ENCODE measurements at places on chromosomes 7 and 10. TPM values are rescaled to one million over a fixed set of nuclear protein-coding genes. Genes with fewer than 3 reads are reported as not detected.
A peak's percentile ranks its signal among the peaks of the same experiment; 100 is the strongest.

EEPD1 gene
- 19.8 TPM for total RNA-seq

GRCh38 chr7:111308691-111309090 is 217.8 kb downstream of the LRRN3 start:
- H3K27me3 ChIP-seq, result no peaks in the 10 kb centered on the region
- no peaks in the 10 kb centered on the region for H3K4me1 ChIP-seq
- H3K36me3 ChIP-seq, result no peaks in the 10 kb centered on the region
- H3K4me3 ChIP-seq, result no peak overlapping the region

FOXP2 gene
- total RNA-seq, result 29.8 TPM

DNA sequence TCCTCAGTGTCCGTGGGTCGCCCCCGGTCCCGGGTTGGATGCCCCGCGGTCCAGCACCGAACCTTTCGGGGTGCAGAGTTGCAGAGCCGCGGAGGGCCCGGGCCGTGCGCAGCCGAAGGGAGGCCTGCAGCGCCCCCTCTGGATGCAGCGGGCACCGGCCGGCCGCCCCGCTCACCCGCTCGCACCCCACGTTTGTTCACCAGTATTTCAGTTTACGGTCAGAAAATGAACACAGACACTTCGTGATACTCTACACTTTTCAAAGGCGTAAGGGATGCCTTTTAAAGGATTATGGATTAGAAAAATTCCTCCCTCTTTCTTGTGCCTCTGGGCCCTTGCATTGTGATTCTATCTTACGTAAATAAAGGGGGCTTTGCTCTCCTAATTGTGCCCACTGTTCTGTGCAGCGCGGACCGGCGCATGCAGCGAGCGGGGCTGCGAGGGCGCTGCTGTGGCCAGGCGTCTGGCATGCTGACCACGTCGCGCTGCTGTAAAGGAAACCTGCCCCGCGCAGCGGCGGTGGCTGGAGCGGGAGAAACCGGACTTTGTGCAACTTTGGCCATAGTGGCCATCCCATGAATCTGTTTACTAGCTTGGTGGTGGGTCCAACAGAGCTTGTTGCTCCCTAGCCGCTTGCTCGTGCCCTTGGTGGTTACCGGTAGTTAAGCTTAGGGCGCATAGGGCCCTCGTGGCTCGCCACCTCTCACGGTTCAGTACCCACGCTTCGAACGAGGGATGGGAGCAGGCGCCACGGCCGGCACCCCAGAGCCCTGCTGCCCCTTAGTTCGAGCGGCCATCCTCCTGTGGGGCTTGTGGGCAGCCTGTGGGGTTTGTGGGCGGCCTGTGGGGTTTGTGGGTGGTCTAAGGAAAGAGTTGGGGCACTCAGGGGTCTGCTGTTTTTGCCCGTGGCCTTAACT is 739 bp upstream of the MEST start:
- H3K4me3 ChIP-seq, result peak overlapping the region; percentile 30
- H3K4me1 ChIP-seq, result no peaks in the 10 kb centered on the region
- H3K27me3 ChIP-seq, result no peaks in the 10 kb centered on the region
- H3K36me3 ChIP-seq, result no peaks in the 10 kb centered on the region
- DNase-seq, result no peak

- no peaks in the 10 kb centered on the region for H3K4me1 ChIP-seq
- DNase-seq, result no peak
- no peak overlapping the region for H3K27ac ChIP-seq
These were observed 61.0 kb downstream of the KLHDC10 start for GRCh38 chr7:130131191-130131834.

- H3K27ac ChIP-seq, result peak overlapping the region; percentile 51
- H3K36me3 ChIP-seq, result no peaks in the 10 kb centered on the region
- DNase-seq, result no peak
- no peak overlapping the region for H3K4me3 ChIP-seq
These were observed 43.7 kb downstream of the CPXM2 start for GRCh38 chr10:123847686-123848432.

- peak overlapping the region; percentile 29 for H3K4me3 ChIP-seq
- H3K4me1 ChIP-seq, result no peaks in the 10 kb centered on the region
- peak; percentile 53 for DNase-seq
These were observed 50.4 kb upstream of the NFE2L3 start for GRCh38 chr7:26101361-26102151.

GRCh38 chr7:116691664-116692063 is 19.7 kb downstream of the MET start:
- H3K27ac ChIP-seq, result no peak overlapping the region
- H3K4me3 ChIP-seq, result no peak overlapping the region
- H3K4me1 ChIP-seq, result no peaks in the 10 kb centered on the region

GRCh38 chr10:19889256-19889655 is 73.0 kb downstream of the PLXDC2 start:
- no peak for DNase-seq
- H3K4me3 ChIP-seq, result no peak overlapping the region
- H3K4me1 ChIP-seq, result no peaks in the 10 kb centered on the region
- H3K27ac ChIP-seq, result no peak overlapping the region
- no peaks in the 10 kb centered on the region for H3K27me3 ChIP-seq

GRCh38 chr7:134902058-134902457 is 84.2 kb upstream of the AGBL3 start:
- H3K27ac ChIP-seq, result no peak overlapping the region
- H3K27me3 ChIP-seq, result no peaks in the 10 kb centered on the region

ZNF804B gene
- total RNA-seq, result not detected

DNA sequence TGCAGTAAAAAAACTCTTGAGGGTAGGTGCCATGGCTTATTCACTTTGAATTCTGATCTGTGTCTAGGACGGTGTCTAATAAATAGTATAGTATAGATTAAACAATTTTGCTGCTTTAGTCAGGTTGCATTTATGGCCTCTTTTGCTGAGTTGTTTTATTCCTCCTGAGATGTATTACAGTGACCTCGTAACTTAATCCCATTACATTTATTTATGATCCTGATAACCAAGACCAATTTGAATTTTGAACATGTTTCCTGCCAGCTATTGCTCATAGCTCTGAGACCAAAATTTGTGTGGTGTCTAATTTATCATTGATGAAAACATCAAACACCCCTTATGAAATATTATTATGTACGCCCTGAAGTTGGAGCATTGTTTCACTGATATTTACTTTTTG is 381.9 kb upstream of the SEMA3C start:
- H3K4me3 ChIP-seq, result no peak overlapping the region
- H3K27ac ChIP-seq, result no peak overlapping the region
- no peaks in the 10 kb centered on the region for H3K36me3 ChIP-seq
- no peaks in the 10 kb centered on the region for H3K27me3 ChIP-seq
- no peak for DNase-seq
- H3K4me1 ChIP-seq, result no peaks in the 10 kb centered on the region

DNA sequence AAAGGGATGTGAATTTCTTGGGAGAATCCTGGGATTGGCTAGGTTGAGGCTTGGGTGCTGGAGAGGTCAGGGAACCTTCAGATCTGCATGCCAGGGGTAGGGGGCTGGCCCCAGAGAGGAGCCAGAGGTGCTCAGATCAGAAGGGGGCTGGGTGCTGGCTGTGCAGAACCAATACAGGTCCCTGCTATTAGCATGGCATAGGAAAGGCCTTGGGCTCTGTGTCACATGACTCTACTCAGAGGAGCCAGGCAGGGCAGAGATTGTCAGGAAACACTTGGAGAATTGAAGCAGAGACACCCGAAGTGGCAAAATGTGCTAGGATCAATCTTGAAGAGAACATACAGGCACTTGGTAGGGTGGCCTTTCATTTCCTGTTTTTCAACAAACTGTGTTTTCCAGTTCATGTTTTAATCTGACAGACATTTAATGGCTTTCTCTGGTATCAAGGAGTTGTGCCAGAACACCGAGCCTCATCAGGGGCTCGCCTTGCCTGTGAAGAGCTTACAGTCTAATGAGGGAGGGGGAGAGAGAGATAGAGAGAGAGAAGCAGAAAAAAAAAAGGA is 498.9 kb downstream of the RPS24 start:
- H3K27me3 ChIP-seq, result no peaks in the 10 kb centered on the region
- no peak overlapping the region for H3K27ac ChIP-seq
- DNase-seq, result no peak
- H3K4me1 ChIP-seq, result peaks cover 14% of the 10 kb centered on the region
- no peaks in the 10 kb centered on the region for H3K36me3 ChIP-seq

GRCh38 chr7:141262101-141263090 is 188.5 kb downstream of the TMEM178B start:
- H3K27me3 ChIP-seq, result no peaks in the 10 kb centered on the region
- no peak overlapping the region for H3K4me3 ChIP-seq
- no peaks in the 10 kb centered on the region for H3K36me3 ChIP-seq
- H3K27ac ChIP-seq, result no peak overlapping the region
- no peak for DNase-seq
- no peaks in the 10 kb centered on the region for H3K4me1 ChIP-seq

- DNase-seq, result no peak
- no peaks in the 10 kb centered on the region for H3K4me1 ChIP-seq
- no peaks in the 10 kb centered on the region for H3K36me3 ChIP-seq
- H3K27ac ChIP-seq, result no peak overlapping the region
These were observed 563.3 kb upstream of the SORCS1 start for GRCh38 chr10:107727767-107728317.

- H3K27ac ChIP-seq, result no peak overlapping the region
- no peak overlapping the region for H3K4me3 ChIP-seq
- H3K27me3 ChIP-seq, result no peaks in the 10 kb centered on the region
- DNase-seq, result no peak
- no peaks in the 10 kb centered on the region for H3K36me3 ChIP-seq
These were observed 4.9 kb downstream of the PCOLCE start for GRCh38 chr7:100607111-100607510.

SDK1 gene
- 80.9 TPM for total RNA-seq

- peaks cover 23% of the 10 kb centered on the region for H3K36me3 ChIP-seq
- H3K27ac ChIP-seq, result no peak overlapping the region
- DNase-seq, result no peak
- H3K4me3 ChIP-seq, result no peak overlapping the region
- H3K4me1 ChIP-seq, result no peaks in the 10 kb centered on the region
These were observed 122.3 kb downstream of the SVIL start for GRCh38 chr10:29512425-29512974.

DNA sequence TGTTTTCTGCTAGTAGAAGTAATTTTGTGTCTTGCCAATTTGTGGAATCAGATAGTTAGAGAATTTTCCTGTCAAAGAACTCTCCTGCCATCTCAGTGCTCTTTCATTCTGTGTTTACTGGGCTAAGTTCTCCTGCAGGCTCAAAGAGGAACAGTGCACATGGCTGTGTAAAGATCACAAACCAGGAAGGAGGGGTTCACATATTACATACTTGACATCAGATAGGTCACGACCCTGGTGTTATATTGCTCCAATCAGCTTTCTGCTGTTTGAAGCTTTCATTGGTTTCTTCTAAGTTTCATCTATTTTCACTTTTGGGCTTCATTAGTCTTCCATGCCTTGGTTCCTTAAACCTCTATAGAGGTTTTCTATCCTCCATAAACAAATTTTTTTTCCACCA is 13.5 kb upstream of the ELMO1 start:
- H3K4me1 ChIP-seq, result no peaks in the 10 kb centered on the region
- no peak for DNase-seq
- no peaks in the 10 kb centered on the region for H3K27me3 ChIP-seq
- no peak overlapping the region for H3K4me3 ChIP-seq
- H3K36me3 ChIP-seq, result no peaks in the 10 kb centered on the region

AOAH gene
- total RNA-seq, result 46.2 TPM

- H3K4me1 ChIP-seq, result peaks cover 88% of the 10 kb centered on the region
- H3K4me3 ChIP-seq, result no peak overlapping the region
- no peaks in the 10 kb centered on the region for H3K27me3 ChIP-seq
- H3K36me3 ChIP-seq, result no peaks in the 10 kb centered on the region
- no peak for DNase-seq
- H3K27ac ChIP-seq, result peak overlapping the region; percentile 94
These were observed 7.8 kb upstream of the PDCD4 start for GRCh38 chr10:110863956-110864355.

ITPRID1 gene
- total RNA-seq, result 1.2 TPM

SPDYE1 gene
- total RNA-seq, result not detected

ASB15 gene
- not detected for total RNA-seq

TMEM213 gene
- not detected for total RNA-seq

NOS3 gene
- 18.2 TPM for total RNA-seq

AKR1D1 gene
- total RNA-seq, result not detected

DNA sequence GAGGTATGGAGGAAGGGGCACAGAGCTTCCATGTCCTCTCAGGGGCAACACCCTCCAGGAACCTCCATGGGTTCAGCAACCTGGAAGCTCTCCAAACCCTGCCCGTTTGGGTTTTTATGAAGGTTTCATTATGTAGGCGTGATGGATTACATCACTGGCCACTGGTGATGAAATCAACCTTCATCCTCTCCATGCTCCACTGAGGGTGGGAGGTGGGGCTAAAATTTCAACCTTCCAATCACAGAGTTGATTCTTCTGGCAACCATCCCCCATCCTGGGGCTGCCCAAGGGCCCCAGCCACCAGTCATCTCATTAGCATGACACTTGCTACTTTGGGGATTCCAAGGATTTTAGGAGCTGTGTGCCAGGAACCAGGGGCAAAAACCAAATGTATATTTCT is 90.1 kb downstream of the TEX36 start:
- H3K27me3 ChIP-seq, result no peaks in the 10 kb centered on the region
- DNase-seq, result no peak
- no peak overlapping the region for H3K4me3 ChIP-seq

- H3K4me3 ChIP-seq, result no peak overlapping the region
- no peak for DNase-seq
- H3K36me3 ChIP-seq, result no peaks in the 10 kb centered on the region
- no peaks in the 10 kb centered on the region for H3K27me3 ChIP-seq
- H3K27ac ChIP-seq, result no peak overlapping the region
These were observed 119.3 kb upstream of the PRKCQ start for GRCh38 chr10:6699336-6699735.

STAMBPL1 gene
- 116 TPM for total RNA-seq

DNA sequence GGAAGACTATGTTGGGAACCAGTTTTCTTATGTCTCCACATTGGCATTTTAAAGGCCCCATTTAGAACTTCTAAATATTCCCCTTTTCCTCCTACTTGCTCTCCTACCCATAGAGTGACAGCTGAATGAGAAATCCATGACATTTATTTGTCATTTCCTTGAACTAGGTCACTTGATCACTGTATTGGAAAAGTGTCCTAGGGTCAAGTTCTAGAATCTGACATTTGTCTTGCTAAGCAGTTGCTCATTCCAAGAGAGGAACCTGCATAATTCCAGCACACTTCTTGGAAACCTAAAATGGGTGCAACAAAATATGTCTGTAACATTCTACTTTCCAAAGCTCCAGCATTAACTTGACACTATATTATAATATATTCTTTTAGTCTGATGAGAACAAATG is 3.6 kb upstream of the DPY19L1 start:
- no peaks in the 10 kb centered on the region for H3K36me3 ChIP-seq
- no peak for DNase-seq
- H3K4me1 ChIP-seq, result no peaks in the 10 kb centered on the region
- H3K27me3 ChIP-seq, result no peaks in the 10 kb centered on the region
- H3K27ac ChIP-seq, result no peak overlapping the region
- no peak overlapping the region for H3K4me3 ChIP-seq

ASAH2 gene
- total RNA-seq, result 52.2 TPM

DNA sequence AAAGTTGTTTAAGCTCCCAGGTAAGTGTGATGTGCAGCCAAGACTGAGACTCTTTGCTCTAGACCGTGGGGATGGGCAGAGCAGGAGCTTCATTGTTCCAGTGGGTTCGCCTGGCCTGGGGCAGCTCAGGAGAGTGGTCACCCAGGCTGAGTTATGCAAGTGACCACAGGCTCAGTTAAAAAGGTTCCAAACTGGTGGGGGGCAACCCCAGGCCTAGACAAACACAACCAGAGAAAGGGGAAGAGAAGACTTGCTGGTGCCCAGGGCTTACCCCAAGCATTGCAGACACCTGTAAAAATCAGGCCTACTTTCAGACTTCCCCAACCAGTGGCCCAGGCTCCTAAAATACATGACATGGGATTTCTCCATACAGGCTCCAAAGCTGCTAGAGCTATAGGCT is 21.6 kb downstream of the CREB3L2 start:
- peaks cover 10% of the 10 kb centered on the region for H3K4me1 ChIP-seq
- peak overlapping the region; percentile 62 for H3K27ac ChIP-seq
- H3K4me3 ChIP-seq, result no peak overlapping the region
- DNase-seq, result no peak

RHOBTB1 gene
- 5.1 TPM for total RNA-seq
